ENCODE measurements at places on chromosomes 2 and 18. TPM values are rescaled to one million over a fixed set of nuclear protein-coding genes. Genes with fewer than 3 reads are reported as not detected.

DNA sequence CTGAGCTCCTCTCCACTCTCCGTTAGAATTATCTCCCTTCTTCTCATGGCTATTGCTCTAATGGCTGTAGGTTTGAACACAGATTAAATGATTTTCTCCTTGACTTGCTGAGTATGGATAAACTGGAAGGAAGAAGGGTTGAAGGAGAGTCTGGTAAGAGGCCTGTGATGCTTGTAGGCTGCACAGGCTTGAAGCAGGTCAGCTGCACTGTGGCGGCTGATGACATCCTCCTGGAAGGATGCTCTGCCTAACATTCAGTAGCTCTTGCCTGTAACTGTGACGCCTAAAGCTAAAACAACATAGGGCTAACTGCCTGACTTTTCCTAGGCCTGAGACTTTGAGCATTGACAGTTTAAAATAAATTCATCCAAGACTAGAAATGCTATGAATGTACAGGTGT lies 166.3 kb downstream of the MREG start:
- no peak for DNase-seq

DNA sequence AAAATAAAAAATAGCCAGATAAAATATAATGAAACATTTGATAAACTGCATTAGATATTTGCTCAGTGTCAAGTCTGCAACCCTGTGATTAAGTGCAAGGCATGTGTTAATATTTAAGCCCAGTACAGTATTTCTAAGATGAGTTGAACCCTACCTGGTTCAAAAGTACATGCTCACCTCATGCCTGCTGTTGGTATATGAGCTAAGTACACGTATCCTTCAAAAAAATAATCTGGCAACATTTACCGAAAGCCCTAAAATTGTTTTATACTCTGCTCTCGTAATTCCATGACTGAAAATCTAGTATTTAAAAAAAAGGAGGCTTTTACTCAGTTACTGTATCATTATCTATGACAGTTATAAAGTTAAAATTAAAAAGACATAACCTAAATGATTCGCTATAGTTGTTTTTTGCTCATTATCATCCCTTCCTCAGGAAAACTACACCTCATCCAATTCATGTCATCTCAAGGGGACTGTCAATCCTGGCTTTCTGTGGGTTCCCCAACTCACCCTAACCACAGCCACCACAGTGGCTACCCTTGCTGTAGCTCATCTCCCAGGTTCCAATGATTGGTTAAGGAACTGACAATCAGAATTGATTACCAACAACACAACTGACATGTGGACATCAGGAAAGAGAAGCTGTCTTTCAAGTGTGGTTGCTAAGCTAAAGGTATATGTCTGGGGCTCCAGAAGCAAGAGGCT lies 10.6 kb downstream of the TLK1 start:
- DNase-seq, result no peak

DNA sequence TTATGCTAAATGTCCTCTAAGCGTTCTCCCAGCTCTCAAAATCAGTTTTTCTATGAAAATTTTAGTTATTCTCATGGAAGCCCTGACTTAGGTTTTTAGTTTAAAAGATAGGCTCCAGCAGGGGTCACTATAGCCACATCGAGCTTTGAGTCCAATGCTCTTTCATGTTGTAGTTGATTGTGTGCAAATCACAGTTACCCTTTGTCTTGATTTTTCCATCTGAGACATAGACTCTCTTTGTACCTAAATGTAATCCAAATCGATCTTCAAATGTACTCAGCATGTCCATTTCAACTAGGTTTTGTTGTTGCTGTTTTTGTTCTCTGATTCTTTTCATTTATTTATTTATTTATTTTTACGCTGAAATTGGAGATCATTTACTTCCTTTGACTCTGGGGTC lies 26.4 kb upstream of the MSTN start:
- DNase-seq, result peak; percentile 82

DNA sequence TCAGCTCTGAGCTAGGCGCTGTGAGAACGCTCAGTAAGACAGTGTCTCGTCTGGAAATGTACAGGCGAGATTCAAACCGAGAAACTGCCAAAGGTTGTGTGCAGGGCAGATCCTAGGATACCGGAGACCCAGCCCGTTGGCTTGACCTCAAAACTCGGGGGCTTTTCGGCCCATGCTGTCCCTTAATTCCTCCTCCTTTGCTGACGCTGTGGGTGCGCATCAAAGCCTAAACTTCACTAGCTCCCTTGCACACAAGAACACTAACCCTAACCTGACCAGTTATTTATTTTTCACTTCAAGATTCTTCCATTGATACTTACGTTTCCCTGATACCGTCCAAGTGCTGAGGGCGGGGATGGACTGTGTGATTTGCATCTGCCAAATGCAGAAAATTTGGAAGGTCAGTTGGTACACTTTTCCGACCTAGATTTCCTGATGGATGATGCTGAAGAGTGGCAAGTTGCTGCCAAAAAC lies 1.0 kb upstream of the AAK1 start:
- no peak for DNase-seq

Gene GPR75
- 1.1 TPM for total RNA-seq

DNA sequence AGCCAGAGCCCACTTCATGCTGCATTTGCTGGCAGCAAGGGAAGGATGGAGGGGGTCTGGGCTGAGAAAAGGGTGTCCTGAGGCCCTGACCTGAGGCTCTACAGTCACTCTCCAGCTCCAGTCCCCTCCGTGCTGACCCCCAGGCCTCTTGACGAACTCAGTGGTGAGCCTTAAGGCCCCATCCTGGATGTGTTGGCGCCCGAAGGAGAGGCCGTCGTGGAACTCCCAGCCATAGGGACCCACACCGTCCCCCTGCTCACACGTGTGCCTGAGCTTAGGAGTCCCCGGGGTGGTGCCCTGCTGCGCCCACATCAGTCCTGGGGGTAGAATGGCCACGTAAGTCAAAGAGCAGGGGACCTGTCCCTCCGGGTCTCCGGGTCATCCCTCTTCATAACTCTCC lies 776 bp downstream of the MOGS start:
- DNase-seq, result peak; percentile 23

GRCh38 chr18:46019936-46020335 lies 52.1 kb downstream of the PSTPIP2 start:
- DNase-seq, result no peak

Gene TSGA10
- 6.6 TPM for total RNA-seq

DNA sequence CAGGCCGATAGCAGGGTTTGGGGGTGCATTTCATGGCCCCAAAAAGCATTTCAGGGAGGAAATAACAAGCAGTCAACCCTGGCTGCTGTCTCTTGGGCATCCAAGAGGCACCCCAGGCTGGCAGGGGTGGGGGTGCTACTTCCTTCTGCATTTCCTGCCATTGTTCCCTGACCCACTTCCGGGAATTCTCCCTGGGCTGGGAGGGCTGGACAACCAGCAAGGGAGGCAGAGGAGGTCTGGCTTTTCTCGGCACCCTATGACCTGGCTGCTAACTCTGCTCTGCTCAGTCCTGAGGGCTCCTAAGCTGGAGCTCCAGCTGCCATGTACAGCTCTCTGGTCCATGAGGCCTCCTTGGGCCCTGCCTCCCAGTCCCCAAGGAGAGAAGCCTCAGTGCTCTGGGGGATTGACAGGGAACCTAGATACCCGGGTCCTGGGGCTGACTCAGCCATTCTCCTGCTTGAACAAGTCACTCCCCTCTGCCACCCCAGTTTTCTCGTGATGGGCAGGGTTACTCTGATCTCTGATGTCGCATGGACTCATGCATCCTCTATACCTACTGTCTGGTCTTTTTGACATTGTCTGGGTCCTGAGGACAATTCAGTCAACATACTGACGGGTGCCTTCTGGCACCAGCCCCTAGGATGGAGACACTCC lies 47.2 kb downstream of the DYSF start:
- DNase-seq, result no peak

Gene KCNS3
- 10.0 TPM for total RNA-seq

DNA sequence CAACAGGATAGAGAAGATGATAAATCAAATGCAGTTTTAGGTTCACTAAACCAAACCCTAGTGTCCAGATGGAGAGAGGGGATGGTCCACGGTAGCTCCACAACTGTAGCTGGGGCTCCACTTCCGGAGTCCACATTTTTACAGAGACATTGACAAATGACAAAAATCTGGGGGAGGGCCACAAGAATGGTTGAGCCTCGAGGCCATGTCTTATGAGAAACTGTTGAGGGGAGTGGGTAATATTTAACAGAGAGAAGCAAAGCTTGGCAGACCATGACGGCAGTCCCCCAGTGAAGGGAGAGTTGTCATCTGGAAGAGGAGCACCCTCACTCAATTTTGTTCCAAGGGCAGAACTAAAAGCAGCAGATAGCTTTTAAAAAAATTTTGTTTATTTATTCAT lies 17.6 kb upstream of the EPHA4 start:
- DNase-seq, result no peak

- DNase-seq, result no peak
Observed at GRCh38 chr2:169977530-169977929, 150.3 kb downstream of the UBR3 start.

GRCh38 chr18:6509832-6510231 lies 95.1 kb upstream of the L3MBTL4 start:
- no peak for DNase-seq

GRCh38 chr2:163711258-163711657 lies 24.6 kb downstream of the FIGN start:
- DNase-seq, result no peak

DNA sequence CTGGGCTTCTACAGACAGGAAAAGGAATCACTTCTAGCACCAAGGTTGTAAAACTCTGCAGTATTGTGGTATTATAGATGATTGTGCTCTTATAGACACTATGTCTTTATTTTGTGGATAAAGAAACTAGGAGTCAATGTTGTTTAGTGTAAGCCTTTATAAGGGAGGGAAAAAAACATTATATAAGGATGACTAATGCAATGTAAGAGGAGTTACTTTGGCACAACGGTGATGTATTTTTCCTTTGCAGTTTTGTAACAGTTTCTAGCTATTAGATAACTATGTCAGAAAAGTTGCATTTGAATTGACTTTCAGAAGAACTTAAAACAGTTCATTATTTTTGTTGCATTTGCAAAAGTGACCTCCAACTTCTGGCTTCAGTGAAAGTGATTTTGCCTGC lies 545.4 kb downstream of the CCDC85A start:
- DNase-seq, result no peak

Gene LDLRAD4
- total RNA-seq, result 0.65 TPM

DNA sequence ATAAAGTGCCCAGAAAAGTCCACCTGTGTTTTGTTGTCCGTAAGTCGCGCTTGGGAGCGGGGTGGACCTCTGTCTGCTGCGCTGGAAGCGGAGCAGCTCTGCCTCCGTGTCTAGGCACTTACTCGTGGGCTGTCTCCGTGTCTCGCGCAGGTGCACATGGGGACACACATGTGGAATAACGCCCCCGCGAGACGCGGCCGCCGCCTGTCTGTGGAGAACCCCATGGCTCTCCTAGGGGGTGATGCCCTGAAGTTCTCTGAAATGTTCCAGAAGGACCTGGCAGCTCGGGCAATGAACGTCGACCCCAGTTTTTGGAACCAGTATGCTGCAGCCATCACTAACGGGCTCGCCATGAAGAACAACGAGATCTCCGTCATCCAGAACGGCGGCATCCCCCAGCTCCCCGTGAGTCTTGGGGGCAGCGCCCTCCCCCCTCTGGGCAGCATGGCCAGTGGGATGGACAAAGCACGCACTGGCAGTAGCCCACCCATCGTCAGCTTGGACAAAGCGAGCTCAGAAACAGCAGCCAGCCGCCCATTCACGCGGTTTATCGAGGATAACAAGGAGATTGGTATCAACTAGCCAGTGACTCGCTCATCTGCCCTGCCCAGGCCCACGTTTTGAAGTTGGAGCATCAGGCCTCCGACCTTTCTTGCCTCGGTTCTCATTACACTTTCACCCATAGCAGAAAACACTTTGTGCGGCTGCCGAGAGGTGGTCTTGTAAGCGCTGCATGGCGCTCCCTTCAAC lies 17.3 kb downstream of the SALL3 start:
- DNase-seq, result no peak

DNA sequence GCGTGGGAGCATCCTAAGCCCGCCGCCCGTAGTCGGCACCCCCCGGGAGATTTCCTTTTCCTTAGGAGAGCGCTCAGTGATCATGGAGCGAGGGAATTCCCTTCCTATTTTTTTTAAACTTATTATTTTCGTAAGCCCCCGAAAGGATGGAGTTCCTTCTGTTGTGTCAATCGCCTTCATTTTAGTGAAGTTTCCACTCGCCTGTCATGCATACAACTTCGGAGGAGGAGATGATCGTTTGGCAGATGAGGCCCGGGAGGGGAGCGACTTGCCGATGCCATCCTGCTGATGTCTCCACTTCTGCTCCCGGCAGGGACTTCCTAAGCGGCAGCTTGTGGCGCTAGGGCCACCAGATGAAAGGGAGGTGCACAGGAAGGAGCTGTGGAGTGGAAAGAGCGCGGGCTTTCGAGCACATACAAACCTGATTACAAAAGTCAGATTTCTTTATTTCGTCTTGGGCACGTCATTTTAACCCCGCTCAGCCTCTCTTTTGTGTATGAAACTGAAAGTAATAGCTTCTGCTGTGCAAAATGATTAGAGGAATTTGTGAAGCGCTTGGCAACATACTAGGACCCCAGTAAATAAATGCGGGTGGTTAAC lies at the start of gene ADGRF3:
Gene ADGRF3, minus strand, starts transcription at position 336 of the 600 bp plus-strand sequence. CDS start 555 bp downstream, outside the sequence.
- DNase-seq, result peak; percentile 79

GRCh38 chr18:48874233-48874632 lies 76.5 kb downstream of the SMAD7 start:
- DNase-seq, result no peak

Gene SERPINB2
- not detected for total RNA-seq

DNA sequence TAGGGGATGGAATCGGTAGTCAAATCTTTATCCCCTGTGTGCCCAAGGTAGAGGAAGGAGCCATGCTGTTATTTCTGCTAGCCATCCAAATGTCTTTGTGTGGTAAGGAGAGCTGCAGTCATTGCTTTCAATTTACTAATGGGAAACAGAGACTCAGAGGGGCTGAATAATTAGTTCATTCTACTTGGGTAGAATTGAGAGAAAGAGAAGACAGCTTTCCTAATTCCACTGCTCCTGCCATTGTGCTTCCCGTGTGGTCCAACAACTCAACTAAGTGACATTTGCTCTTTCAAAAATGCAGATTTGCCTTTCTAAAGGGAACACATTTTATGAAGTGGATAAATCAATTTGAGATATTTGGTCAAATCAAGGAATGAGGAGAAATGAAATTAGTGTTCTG lies 136.1 kb downstream of the AQP4 start:
- peak; percentile 80 for DNase-seq

GRCh38 chr2:108490506-108491122 lies 41.6 kb downstream of the GCC2 start:
- no peak for DNase-seq

- no peak for DNase-seq
Observed at GRCh38 chr18:62138461-62139235, 48.2 kb downstream of the PIGN start.

DNA sequence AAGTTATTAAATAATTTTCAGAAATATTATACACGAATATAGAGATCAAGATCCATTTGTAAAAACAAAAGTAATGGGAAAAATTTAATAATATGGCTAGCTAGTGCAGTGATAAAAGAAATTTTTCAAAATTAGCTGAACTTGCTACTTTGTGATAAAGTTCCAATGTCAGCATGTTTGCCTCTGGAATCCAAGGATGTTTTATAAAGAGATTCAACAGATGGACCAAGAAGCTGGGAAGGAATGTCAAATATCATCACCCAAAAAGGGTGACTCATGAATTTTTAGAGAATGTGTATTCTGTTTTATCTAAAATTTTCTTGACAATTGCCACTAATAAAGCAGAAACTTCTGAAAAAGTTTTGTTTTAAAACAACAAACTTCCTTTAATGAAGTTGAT lies 95.3 kb downstream of the FSIP2 start:
- no peak for DNase-seq
